ENCODE measurements at places on chromosomes 5 and 9. TPM values are rescaled to one million over a fixed set of nuclear protein-coding genes. Genes with fewer than 3 reads are reported as not detected.

Gene MEGF10
- polyA plus RNA-seq: 7.4 TPM

DNA sequence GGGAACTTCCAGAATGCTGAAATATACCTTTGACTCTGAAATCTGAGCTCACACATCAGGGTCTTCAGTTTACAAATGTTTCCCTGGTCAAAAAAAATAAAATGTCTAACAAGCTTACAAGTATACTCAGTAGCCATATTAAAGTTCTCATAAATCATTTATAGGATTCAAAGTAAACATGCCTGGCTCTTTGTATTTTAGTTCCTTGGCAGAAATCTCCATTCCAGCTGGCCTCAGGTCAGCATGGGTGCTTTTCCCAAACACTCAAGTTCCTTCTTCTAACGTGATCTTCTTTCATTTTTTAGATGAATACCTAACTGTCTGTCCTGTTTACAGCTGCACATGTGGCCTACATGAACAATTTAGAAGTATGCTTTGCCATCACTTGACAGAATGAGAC lies 263.2 kb downstream of the GAS1 start:
- DNase-seq: peak; percentile 1

DNA sequence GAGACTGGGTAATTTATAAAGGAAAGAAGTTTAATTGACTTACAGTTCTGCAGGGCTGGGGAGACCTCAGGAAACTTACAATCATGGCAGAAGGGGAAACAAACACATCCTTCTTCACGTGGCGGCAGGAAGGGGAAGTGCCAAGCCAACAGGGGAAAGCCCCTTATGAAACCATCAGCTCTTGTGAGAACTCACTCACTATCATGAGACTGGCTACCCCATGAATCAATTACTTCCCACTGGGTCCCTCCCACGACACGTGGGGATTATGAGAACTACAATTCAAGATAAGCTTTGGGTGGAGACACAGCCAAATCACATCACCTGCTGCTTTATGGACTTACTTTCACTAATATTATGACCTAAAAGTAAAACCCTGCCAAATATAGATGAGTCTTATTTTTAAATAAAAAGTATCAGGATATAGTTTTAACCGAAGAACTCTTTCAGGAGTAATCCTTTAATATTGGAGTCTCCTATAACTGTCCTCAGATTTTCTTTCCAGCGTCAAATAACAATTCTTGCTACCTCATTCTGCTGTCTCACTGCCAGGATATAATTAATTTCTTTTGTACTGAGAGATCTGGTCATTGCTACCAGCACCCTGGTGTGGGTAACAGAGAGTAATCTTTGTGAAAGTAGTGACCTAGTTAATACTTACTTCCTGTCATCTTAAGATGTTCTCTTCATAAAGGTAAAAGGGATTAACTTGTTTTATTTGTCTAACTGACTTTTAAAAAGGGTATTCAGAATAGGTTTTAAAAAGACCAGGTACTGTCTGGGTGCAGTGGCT lies 68.6 kb downstream of the NLN start:
- DNase-seq: no peak

DNA sequence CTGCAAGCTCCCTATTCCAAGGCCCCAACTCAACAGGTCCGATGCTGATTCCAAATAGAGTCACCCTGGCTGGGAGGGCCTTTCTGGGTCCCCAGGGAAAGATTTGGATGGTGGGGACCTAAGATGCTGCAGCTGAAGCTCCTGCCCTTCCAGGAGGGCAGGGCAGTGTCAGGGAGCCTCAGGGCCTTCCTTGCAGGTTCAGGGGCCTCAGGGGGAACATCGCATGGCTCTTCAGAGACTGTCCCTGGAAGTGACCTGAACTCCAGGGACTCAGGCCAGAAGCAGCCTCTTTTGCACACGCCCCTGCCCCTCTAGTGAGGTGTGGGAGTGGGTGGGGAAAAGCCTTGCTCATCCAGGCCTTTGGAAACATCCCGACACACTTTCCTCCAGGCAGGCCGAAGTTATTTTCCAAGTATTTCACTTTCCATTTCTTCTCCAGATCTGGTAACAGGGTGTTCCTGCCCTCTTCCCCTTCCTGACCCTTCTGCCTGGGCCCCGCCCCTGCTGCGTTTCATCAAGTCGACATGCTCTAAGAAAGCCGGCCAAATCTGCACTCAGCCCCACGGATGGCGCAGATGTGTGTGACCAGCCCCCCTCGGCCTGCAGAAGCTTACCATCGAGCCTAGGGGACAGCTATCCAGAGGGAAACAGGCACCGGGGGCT lies 159.5 kb downstream of the FGF18 start:
- no peak for DNase-seq

- peak; percentile 8 for DNase-seq
Measured at GRCh38 chr9:5073701-5074100, 88.6 kb downstream of the JAK2 start.

GRCh38 chr9:17216646-17217045 lies 81.8 kb downstream of the CNTLN start:
- DNase-seq: no peak

DNA sequence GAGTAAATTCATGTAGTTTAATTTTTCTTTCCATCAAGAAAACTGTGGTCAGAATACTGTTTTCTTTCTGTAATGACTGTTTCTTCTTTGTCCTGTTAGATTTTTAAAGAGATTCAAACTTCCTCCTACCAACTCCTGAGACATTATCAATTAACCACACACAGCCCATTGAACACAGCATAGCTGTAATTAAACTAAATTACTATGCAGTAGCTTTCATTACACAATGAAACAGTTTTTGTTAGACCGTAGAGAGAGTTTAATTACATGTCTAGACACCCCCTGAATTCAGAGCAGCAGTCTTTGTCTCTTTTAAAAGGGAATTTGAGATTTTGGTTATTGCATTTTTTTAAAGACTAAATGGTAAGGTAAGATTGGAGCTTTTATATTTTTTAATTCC lies 77.5 kb downstream of the STARD4 start:
- DNase-seq: peak; percentile 34

- DNase-seq: no peak
Measured at GRCh38 chr9:123048748-123049147, 15.3 kb downstream of the GPR21 start.

GRCh38 chr5:131749138-131749537 lies 47.7 kb downstream of the FNIP1 start:
- DNase-seq: no peak

- no peak for DNase-seq
Measured at GRCh38 chr9:98951967-98952366, 8.3 kb downstream of the COL15A1 start.

DNA sequence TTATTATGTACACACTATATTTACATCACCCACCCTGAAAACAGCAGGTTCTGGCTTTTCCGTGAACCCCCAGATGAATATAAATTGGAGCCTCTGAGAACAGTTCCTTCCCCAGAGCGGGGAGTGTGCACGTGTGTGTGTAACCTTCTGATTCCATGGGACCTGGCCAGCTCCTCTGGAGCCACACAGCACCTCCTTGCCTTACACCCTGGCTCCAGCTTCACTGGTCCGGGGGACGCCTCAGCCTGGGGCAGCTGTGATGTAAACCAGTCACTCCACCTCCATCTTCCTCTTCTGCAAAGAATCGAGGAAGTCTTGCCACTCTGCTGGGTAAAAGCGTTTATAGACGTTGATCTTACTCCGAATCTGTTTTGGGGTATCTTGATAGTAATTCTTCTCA lies 4.4 kb downstream of the NOP16 start:
- DNase-seq: no peak

Gene OLFM1
- polyA plus RNA-seq: 202 TPM

Data from brain (organoid and tissue), 16 donors.